ENCODE measurements at places on chromosomes 7 and 10.

DNA sequence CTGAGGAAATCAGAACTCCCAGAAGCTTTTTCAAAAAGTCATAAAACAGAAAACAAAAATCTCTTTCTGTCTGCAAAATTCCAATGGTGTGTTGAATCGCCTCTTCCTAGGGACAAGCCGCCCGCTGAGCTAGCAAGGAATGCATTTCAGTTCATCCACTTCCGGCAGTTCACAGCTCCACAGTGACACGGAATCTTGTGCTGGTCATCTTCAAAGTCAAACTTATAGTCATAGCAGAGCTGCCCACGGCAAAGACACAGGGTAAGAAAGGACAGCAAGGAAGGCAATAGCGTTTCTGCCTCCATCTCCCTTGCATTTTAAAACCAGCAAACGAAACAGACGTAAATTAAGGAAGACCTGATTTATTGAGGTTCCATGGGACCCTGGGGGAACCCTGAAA lies 111.2 kb downstream of the GALNT11 start:
- DNase-seq = no peak

- peak; percentile 4 for DNase-seq
Measured at GRCh38 chr7:106598663-106599342, 62.2 kb downstream of the CCDC71L start.

GRCh38 chr10:124728071-124728829 lies 15.9 kb downstream of the FAM53B start:
- peak; percentile 50 for DNase-seq

- DNase-seq = no peak
Measured at GRCh38 chr7:36287371-36288241, 102.1 kb upstream of the ANLN start.

DNA sequence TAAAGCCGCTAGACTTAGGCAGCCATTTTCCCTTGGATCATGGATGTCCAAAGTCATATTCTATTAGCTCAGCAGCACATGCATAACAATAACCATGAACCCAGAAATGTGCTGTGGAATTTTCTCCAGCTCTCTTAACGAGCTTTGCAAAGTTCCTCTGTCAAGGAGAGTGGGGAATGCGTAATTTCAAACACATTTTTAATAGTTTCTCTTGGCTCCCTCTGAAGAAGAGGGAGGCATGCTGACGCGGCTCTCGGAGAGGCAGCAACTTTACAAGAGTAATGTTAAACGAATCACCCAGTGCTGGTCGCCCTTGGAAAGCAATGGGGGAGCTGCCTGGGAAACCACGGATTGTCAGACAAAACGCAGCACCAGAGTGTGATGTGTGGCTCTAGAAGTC lies 114.8 kb downstream of the RAB18 start:
- no peak for DNase-seq

GRCh38 chr7:141161550-141162535 lies 88.0 kb downstream of the TMEM178B start:
- no peak for DNase-seq

All from frontal cortex (tissue), 4 donors.